ENCODE measurements at places on chromosomes 6 and 20.

DNA sequence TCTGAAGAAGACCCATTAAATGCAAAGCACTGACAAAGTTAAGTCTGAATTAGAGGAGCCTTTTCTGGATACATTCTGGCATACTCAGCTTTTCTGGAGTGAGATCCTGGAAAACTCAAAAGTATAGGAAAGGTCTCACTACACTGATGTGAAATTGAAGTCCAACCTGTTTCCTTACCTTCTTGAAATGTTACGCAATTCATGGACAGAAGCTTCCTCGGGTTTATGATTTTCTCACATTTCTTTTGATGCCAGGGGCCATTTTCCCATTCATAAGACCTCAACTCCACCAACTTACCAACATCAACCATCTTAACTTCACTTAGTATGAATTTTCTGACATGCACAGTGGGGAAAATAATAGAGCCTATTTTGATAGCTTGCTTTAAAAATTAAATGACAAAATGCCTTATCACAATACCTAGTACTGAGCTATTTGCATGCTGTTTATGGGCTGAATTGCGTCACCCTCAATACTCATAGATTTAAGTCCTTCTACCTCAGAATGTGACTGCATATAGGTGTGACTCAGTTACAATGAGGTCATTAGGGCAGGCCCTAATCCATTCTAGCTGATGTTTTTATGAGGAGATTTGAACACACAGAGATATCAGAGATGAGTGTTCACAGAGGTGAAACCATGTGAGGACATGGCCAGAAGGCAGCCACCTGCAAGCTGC lies 73.4 kb upstream of the RAB32 start:
- no peak for DNase-seq

DNA sequence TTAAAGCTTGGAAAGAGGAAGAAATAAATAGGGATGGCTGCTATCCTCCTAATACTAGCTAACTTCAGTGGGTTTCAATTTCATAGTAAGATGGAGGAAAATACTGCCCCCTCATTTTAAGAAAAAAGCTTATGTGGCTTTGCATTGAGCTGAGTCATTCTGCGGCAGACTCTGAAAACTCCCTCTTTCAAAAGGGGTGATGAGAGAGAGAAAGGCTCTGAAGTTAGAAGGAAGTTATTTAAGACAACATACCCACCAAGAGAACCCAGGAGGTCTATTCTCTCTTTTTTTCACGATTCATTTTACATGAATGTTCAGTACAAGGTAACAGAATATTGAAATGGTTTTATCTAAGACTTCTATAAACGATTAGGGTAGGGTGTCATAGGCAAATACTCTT lies 4.5 kb downstream of the PRDM13 start:
- DNase-seq = no peak

DNA sequence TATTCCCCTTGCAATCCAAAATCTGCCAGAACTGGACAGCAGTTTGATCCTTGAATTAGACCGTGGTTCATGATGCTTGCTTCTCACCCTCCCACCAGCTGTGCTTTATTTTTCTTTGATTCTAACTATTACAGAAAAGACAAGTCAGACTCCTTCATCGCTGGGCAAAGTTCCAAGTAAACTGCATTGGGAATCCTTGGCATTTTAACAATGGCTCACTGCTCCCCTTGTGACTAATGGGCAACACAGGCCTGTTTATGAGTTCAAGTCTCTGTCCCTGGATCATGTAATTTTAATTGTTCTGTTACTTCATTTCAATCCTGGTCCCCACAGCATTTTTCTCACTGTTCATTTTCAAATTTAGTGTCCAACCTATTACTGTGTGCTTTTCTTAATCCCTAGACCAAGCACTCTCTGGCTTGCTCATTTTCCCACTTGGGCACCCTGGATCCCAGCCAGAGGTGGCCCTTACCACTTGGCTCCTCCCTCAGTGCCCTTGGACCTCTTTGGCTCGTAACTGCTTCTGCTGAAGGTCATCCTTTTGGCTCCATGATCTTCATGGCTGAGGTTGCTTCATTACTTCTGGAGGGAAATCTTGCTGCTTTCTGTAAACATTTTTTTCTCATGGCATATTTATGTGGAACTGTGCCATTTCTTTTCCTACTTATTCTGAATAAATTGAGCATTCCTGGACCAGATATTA lies 32.8 kb downstream of the PSMB9 start:
- DNase-seq = no peak

GRCh38 chr20:6692566-6693173 lies 74.8 kb upstream of the BMP2 start:
- no peak for DNase-seq

GRCh38 chr6:13990796-13991195 lies 66.0 kb downstream of the RNF182 start:
- DNase-seq = no peak

DNA sequence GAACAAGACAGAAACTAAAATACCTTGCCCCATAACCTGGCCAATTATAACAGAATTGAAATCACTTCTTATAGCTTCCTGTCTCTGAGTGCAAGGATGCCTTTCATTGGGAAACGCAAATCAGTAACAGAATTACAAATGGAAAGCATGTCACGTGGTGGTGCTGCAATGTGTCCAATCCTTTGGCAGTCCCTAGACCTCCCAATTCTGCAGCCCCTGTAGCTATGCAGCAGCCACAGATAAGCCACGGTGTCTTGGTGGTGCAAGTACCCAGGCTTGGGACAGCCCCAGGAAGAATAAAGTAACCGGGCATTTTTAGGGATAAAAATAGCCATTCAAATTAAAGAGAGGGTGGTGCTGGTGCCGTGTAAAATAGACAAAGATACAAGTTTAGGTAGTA lies 134.6 kb upstream of the CCN2 start:
- DNase-seq = no peak

DNA sequence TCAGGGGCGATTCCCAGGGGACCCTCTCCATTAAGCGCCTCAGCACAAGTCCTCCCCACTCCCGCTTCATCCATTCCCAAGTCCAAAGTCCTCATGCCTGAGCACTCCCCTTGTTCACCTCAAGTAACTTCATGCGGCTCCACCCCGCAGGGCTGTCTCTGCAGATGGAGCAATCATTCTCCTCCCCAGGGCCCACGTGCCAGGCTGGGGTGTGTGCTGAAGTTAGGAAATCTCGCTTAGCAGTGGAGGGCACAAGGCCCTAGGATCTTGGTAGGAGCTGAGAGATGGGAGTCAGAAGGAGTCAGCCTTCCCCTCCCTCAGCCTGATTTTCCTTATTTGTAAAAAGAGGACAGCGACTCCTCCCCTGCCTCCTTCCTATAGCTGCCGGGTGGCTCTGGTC lies 3.5 kb downstream of the TGM3 start:
- DNase-seq = no peak

GRCh38 chr6:30172681-30173080 lies 9.3 kb downstream of the TRIM15 start:
- no peak for DNase-seq

DNA sequence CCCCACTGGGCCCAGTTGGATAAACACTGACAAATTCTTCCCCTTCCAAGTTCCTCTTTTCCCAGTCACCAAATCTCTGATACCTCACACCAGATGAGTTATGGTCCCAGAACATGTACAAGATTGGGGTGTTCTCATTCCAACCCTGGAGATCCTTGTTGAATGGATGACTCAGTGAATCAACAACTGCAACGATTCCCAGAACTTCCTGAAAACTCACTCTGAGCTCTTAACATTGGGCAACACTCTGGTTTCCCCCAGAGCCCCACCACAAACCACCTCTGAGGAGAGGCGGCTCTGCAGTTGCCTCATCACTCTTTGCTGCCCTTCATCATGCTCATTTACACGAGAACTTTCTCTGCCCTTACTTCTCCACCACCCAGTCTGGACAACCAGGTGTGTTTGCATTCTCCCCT lies 115.2 kb downstream of the MRPL14 start:
- peak; percentile 35 for DNase-seq

GRCh38 chr20:46638898-46639274 lies 12.4 kb downstream of the SLC13A3 start:
- DNase-seq = no peak

DNA sequence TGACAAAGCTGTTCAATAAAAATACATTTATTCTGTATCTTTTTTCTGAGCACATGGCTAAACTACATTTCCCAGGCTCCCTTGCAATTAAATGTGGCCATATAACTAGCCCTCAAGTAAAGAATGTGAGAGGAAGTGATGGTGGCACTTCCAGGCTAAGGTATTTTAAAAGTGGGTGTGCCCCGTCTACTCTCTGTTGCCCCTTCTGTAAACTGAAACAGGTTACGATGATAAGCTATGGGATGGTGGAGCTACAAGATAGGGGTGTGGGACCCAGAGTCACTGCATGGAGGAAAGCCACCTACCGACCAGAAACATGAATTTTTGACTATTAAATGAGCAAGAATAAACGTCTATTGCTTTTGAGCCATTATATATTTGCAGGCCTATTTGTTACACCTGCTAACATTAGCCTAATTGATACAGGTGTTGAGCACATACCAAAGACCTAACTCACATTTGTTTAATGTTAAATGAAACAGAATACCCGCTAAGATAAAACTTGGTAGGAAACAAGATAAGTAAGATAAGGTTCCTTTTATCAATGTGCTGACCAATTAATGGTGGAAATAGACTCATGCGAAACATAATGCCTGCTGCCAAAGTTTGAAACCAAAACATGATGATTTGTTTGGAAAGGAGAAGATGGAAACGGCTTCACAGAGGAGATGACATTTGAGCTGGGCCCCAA lies 3.1 kb downstream of the FYN start:
- DNase-seq = no peak

GRCh38 chr20:11755071-11755841 lies 162.4 kb upstream of the BTBD3 start:
- peak; percentile 12 for DNase-seq

DNA sequence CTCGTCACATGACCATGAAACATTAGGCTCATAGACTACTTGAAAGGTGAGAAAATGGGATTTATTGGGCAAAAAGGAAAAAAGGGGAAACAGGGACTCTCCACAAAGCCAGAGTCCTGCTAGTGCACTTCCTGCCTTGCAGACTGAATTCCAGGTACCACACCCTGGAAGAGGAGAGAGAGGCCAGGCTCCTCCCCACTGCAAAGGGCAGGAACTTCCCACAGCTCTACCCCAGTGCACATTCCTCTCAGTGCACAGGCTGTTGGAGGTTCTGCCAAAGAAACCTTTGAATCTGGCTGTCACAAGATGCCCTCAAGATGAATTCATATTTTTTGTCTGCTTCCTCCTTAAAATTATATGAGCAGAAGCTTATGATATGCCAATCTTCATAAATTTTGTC lies 920.4 kb upstream of the GJE1 start:
- no peak for DNase-seq

- DNase-seq = peak; percentile 89
Measured at GRCh38 chr6:30781743-30782424, 37.5 kb upstream of the IER3 start.

DNA sequence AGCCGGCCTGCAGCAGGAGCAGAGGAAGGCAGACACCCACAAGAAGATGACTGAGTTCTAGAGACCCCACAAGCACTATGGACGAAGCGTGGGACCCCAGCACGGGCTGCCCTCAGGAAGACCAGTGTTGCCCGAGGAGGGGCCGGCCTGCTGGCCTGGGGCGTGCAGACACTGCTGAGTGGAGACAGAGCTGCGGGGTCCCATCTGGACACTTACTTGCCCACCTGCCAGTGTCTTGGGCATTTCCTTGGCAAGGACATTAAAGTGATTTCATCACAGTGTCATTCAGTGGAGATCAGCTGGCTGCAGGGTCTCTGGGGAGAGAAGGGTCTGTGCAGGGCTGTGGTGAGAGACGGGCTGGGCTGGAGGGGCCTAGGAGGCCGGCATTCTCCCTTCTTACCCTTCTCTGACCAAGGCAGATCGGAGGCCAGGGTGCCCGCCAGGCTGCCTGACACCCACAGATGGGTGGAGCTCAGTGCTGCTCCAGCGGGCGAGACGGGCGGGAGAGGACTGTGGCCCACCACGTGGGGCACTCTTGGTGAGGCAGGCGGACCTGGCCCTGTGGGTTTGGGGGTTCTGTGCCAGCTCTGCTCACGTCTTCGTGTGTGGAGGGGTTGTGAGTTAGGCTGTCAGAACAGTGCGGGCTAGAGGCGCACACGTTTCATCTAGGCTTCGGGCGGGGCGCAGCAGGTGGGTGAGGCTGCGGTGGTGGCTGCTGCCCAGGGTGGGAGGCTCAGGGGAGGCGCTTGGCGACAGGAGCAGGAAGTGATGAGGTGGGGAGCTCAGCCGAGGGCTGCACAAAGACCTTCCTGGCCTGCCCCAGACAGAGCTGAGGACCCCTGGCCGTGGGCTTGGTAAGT lies at the start of gene LIME1:
Gene LIME1, plus strand, starts transcription at position 806 of the 860 bp plus-strand sequence. CDS start 886 bp downstream, outside the sequence.
- DNase-seq = no peak

GRCh38 chr6:158501360-158502262 lies 58.3 kb upstream of the TMEM181 start:
- DNase-seq = no peak

DNA sequence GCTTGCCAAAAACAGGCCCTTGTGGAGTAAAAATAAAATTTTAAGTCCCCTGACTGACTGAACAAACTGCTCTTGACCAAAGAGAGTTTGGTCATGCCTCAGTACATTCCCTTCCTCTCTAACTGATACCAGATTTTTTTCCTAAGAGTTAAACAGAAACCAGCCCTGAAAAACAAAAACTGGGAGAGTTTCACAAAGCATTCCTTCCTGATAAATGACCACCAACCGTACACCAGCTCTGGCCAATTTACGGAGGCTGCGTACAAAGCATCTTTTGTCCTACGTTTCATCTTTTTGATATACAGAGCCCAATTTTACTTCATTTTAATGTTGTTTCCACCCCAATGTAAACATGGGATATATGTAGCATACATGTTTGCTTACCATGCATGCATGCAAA lies 477.4 kb upstream of the HTR1E start:
- no peak for DNase-seq

- DNase-seq = no peak
Measured at GRCh38 chr20:36887752-36888090, 11.8 kb downstream of the TLDC2 start.

- DNase-seq = no peak
Measured at GRCh38 chr6:122715725-122716124, 63.8 kb upstream of the FABP7 start.

DNA sequence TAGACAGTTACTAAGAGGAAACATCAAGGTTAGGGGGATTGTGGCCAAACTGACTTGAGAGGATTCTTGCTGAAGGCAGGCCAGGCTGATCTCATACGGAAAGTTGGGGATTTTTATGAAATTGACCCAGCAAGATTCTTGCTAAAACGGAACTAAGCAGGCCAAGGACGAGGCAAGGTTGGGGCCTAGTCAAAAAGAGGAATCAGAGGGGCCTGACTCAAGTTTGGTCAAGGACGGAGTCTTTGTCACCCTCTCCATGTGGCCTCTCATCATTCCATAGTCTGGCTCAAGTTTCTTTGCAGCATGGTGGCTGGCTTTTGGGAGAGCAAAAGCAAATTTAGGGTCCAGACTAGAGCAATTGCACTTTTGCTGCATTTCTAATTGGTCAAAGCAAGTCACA lies 7.9 kb upstream of the HECA start:
- DNase-seq = no peak

DNA sequence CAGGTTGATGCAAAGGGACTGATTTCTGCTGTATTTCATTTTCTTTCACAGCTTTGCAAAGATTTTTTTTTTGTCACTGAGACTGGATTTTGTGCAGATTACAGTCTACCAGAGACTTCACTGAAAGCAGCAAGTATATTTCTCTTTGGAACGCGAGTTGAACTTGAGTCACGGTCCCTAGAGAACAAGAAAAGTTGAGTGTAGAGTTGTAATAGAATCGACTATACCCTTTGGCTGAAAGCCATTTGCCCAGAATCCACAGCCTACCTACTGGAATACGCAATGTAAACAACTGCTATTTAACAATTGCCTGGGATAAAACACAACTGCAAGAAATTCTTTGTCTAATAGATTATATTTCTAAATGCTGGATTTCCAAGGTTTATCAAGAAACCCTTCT lies 520.6 kb downstream of the HDGFL1 start:
- no peak for DNase-seq

All from hematopoietic multipotent progenitor cell (in vitro differentiated cells).